Tibial nerve (tissue), 4 donors: ENCODE measurements at places on chromosomes 3 and 15. TPM values are rescaled to one million over a fixed set of nuclear protein-coding genes. Genes with fewer than 3 reads are reported as not detected.

The ITIH1 gene
- total RNA-seq, result not detected

The KCNH8 gene
- 0.42 TPM for total RNA-seq

The LRRC49 gene
- total RNA-seq, result 11.1 TPM

The CCDC54 gene
- not detected for total RNA-seq

The AMT gene
- 20.8 TPM for total RNA-seq

The CILP gene
- 7.8 TPM for total RNA-seq

The FEZF2 gene
- total RNA-seq, result not detected

The TRA2B gene
- total RNA-seq, result 193 TPM

The LRRC15 gene
- total RNA-seq, result not detected

The SRP14 gene
- total RNA-seq, result 228 TPM

The SCAANT1 gene
- total RNA-seq, result not detected

The PFN2 gene
- 33.3 TPM for total RNA-seq

The COL8A1 gene
- total RNA-seq, result 144 TPM

The SLC22A14 gene
- total RNA-seq, result 1.2 TPM

The LOXL1 gene
- total RNA-seq, result 21.8 TPM

The CLDN18 gene
- not detected for total RNA-seq

The CEMIP gene
- total RNA-seq, result 1.4 TPM

The LIPC gene
- total RNA-seq, result 11.2 TPM

The ERC2 gene
- not detected for total RNA-seq

The SLC51B gene
- not detected for total RNA-seq

The LRRIQ4 gene
- not detected for total RNA-seq

The SERINC4 gene
- 0.20 TPM for total RNA-seq

The LRRN1 gene
- 13.3 TPM for total RNA-seq

The RARB gene
- 22.6 TPM for total RNA-seq

The TTC21A gene
- 12.7 TPM for total RNA-seq

The BFSP2 gene
- total RNA-seq, result not detected

The IL17RE gene
- 10.1 TPM for total RNA-seq

The PPP1R14D gene
- total RNA-seq, result not detected

The STXBP5L gene
- not detected for total RNA-seq

The EIF4A2 gene
- 295 TPM for total RNA-seq

The ANKRD63 gene
- not detected for total RNA-seq

The NBEAL2 gene
- 26.7 TPM for total RNA-seq

The HYKK gene
- 11.3 TPM for total RNA-seq

The TRPC1 gene
- 47.7 TPM for total RNA-seq

The EEF1AKMT4 gene
- 0.98 TPM for total RNA-seq

The C3orf20 gene
- not detected for total RNA-seq

The ZNF774 gene
- total RNA-seq, result 0.90 TPM

The MCTP2 gene
- 12.0 TPM for total RNA-seq

The CASR gene
- total RNA-seq, result not detected

The DPPA2 gene
- not detected for total RNA-seq

The ABCC5 gene
- total RNA-seq, result 61.2 TPM

The ACAD11 gene
- total RNA-seq, result 60.1 TPM

The SAMD7 gene
- total RNA-seq, result not detected

The CPB1 gene
- total RNA-seq, result 1.9 TPM

The KLHL40 gene
- not detected for total RNA-seq

The DAPK2 gene
- total RNA-seq, result 59.4 TPM

The CLDN16 gene
- total RNA-seq, result 0.44 TPM

The BTD gene
- 45.0 TPM for total RNA-seq

The MNS1 gene
- total RNA-seq, result 2.3 TPM

The PPP2R3A gene
- total RNA-seq, result 12.3 TPM

The BMF gene
- total RNA-seq, result 6.3 TPM

The IMPG2 gene
- total RNA-seq, result 0.20 TPM

The KY gene
- not detected for total RNA-seq

The SLC27A2 gene
- total RNA-seq, result 0.21 TPM

The TMF1 gene
- 33.5 TPM for total RNA-seq

The NXPE3 gene
- total RNA-seq, result 19.4 TPM
